Left kidney (tissue), 8 donors: ENCODE measurements at places on chromosomes 6 and 20. TPM values are rescaled to one million over a fixed set of nuclear protein-coding genes. Genes with fewer than 3 reads are reported as not detected.
A peak's percentile ranks its signal among the peaks of the same experiment; 100 is the strongest.

- DNase-seq: no peak
Measured at GRCh38 chr6:114833211-114833610, 490.4 kb upstream of the HS3ST5 start.

- DNase-seq: no peak
Measured at GRCh38 chr6:121652726-121653623, 217.5 kb downstream of the GJA1 start.

DNA sequence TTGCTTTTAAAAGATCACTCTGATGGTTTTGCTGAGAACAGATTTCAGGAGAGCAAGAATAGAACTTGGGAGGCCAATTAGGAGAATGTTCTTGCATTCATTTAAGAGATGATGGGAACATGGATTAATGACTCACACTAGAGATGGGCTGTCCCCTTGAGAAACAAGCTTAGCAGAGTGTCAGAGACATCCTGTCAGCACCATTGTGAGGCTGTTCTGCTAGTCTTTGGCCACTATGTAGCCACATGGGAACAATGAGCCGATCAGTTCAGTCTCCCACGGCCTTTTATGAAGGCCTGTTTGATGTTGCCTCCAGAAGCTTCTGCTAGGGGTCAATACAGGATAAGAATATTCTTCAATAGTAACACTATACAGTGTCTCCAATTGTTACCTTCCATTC, 113.0 kb upstream of the EYA4 start:
- DNase-seq: no peak

DNA sequence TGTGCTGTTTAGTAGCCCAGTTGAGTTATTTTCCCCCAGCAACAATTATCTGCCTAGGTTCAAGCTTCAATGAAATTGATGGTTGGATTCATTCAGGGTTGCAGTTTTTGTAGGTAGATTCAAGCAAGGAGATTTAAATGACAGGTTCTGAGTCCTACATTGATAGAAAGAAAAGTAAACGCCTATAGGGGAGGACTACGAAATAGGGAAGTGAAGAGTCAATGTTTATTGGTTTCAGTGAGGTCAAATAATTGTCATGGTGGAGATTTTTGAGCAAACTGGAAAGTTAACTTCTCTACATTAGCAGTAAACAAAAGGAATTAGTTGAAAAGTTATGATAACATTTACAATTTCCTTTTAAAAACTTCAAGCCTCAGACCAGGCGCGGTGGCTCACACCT, 734 bp upstream of the WFDC13 start:
- no peak for DNase-seq

DNA sequence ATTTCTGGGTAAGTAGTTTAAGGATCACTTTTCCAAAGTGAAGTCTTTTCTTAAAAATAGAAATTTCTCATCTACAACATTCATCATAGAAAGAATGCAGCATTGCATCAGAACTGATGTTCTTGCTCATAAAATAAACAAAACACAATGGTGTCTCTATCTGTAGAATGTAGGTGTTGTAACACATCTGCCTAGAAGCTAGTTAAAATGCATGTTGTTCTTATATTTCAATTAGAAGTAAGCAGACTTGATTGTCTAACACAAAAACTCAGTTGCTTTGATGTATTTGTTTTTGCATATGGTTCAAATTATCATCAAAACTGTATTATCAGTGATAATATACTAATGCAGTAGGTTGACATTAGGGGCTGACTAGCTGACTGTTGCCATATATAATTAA, 654.7 kb upstream of the FLRT3 start:
- DNase-seq: no peak

PSMG4 gene
- 21.7 TPM for polyA plus RNA-seq

DNA sequence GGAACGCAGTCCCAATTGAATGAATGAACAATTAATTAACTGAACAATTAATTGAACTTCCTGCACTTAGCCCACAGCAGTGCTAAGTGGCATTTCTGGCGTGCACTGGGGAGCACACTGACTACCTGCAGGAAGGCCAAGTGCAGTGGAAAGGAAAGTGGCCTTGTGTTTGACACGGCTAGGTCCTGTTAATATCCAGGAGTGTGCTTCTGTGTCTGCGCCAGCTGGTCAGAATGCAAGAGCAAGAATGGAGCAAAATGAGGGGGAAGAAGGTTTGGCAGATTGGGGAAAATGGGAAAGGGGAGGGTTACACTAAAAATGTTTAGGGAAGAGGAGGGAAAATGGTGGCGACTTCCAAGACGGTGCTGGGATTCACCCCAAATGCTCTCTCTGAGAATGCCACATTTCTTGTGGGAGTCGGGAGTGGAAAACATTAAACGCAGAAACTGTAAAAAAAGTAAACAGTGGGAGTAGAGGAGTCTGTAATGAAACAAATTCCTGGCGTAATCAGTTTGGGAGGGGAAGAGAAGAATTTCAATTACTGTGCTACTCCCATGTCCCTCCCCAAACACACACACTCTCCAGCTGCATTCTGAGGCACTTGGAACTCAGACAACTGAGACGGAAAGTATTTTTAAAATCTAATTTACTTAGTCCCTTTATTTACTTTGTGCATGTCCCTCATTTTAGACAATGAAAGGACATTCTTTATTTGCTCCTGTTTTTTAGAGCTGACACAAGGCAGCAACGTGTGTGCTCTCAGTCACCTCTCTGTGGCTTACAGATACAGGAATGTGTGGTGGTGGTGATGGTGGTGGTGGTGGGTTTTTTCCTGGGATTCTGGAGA, 64.1 kb downstream of the CLIC5 start:
- peak; percentile 82 for DNase-seq

DNA sequence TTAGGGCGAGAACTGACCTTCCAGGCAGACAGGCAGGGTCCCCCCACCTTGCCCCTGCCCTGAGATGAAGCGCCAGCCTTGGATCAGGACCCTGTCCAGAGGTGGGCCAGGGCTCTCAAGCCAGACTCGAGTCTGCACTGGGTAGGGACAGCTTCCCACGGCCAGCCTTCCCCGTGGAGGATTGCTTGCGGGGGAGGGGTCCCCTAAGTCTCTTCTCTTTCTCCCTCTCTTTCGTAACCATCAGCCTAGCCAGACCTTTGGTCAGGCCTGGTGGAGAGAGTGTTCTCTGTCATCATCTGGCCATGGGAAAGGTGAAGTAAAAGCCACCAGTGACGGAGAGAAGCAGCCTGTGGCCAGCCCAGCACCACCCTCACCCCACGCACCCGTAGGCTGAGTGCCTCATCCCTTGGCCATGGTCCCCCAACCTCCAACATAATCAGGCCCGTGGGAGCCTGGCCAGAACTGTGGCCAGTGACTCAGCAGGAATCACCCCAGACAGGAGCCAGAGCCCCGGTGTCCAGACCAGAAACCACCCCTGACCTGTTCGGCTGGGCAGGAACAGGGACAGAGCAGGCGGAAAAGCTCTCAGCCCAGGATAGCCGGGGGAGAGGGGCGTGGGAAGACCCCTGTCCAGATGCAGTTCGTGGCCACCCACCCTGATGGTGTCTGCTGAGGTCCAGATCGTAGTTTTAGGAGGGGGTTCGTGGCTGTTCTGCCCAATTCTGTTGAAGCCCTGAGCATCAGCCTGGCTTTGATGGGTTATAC, 47.1 kb downstream of the SNAI1 start:
- no peak for DNase-seq

GRCh38 chr6:159089443-159089842, 44.7 kb upstream of the TAGAP start:
- no peak for DNase-seq

GRCh38 chr20:36118371-36118770, 36.2 kb upstream of the EPB41L1 start:
- DNase-seq: no peak

GRCh38 chr20:23349338-23350195, 1.0 kb upstream of the NXT1 start:
- peak; percentile 79 for DNase-seq

DNA sequence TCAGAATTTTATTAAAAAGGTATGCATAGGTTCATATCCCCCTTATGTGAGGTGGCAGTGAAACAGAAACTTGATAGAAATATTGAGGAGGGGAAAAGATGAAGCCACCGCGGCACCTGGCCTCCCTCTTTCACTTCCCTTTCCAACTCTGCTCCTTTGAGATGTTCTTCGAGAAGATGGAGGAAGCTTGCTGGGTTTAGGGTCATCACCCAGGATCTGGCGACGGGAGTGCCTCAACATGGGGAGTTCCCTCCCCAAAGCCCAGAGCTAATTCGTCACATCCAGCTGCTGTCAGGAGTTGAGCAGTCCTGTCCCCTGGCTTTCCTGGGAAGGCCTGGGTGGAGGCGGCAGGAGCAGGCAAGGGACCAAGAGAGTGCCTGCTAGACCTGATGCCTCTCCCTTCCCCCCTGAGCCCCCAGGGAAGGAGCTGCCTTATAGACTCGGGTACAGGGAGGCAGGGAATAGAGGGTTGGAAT, 29.1 kb downstream of the RREB1 start:
- DNase-seq: no peak

GRCh38 chr6:144153260-144153659, 2.9 kb downstream of the STX11 start:
- no peak for DNase-seq

DEFB124 gene
- 0.48 TPM for polyA plus RNA-seq

ADGRG6 gene
- 35.6 TPM for polyA plus RNA-seq

GRCh38 chr6:82739303-82739702, 326.3 kb downstream of the UBE3D start:
- DNase-seq: no peak

- DNase-seq: no peak
Measured at GRCh38 chr6:125046107-125046925, 84.1 kb downstream of the RNF217 start.

ADTRP gene
- 1.2 TPM for polyA plus RNA-seq

DNA sequence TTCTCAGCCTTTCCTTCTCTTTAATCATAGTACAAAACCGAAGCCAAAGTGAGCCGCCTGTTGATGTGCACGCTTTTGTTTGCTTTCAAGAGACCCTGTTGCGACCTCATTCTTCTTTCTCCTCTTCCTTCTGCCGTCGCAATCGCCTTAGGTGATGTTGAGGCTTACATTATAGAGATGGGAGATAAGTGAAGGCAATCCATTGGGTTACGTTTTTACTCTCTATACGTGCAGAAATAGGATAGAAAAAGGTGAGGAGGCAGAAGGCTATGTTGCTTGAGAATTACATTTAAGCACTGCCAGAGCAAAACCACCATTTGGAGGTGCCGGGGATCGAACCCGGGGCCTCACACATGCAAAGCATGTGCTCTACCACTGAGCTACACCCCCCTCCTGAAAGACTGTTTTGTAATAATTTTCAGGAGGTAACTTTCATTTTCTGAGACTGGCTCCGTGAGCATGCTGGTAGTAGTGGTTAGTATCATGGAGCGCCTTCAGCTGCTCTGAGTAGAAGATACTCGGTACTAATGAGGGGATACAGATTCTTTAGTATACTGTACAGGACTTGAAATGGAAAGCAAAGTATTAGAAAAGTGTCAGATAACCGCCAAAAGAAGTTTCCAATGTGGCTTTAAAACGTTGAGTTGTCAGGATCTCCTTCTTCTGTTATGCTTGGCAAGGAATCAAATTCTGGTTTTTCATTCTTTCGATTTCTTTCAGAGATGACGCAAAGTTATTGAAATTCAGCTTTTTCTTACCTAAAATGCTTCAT, 165.6 kb downstream of the TRIM27 start:
- no peak for DNase-seq

C20orf202 gene
- 0.43 TPM for polyA plus RNA-seq

- DNase-seq: no peak
Measured at GRCh38 chr20:51651921-51652549, 109.5 kb upstream of the NFATC2 start.

FOXQ1 gene
- 10.9 TPM for polyA plus RNA-seq

DNA sequence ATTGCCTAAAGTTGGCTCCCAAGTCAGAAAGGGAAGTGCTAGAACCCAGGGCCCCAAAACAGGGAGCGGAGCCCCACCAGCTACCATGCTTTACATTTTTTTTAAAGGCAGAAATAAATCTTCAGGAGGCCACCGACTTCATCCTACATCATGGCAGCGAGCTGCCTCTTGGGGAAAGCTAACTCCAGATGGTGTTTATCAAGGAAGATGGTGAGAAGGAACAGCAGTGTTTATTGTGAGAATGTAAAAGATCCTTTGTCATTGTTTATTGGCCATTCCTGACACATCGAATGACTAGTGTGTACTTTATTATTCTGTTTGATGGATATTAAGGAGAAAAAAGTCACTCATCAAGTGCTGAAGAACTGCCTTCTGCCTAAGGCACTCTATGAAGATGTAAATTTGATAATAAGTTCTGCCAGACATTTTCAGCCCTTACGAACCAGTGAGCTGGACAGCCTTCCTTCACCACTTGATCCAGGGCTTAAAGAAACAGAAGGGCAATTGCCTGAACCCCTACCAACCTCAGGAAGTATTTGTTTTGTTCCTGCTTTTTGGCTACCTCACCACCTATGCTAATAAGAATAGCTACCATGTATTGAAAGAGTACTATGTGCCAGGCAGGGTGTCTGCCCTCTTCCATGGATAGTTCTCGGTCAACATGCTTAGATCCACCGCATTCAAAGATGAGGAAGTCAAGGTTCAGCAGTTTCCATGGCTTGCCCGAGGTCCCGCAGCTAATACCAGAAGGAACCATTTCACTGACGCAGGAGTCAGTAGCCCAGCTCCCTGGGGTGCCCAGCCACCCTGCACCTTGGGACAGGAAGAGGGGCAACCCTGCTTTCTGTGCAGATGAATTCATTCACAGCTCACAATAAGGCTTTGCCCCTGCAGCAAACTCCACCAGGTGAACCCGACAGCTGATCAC, 194.7 kb upstream of the RREB1 start:
- peak; percentile 57 for DNase-seq

WFDC10B gene
- not detected for polyA plus RNA-seq

DNA sequence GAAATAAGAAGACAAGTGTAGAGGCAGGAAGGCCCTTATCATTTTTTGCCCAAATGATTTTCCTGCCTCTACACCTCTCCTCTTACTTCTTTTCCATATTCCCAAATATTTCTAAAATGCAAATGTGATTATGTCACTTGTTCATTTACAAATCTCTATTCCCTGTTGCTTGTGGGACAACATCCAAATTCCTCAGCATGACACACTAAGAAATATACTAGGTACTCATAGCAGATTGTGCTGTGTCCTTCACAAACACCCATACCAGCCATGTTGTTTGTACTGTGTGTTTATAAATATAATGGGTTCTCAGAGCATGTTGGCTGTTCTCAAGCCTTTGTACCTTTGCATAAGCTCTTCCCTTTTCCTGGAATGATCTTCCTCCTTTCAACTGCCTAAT, 17.7 kb upstream of the FYN start:
- DNase-seq: no peak

GRCh38 chr20:19886661-19887288, 128.7 kb downstream of the RIN2 start:
- no peak for DNase-seq

- no peak for DNase-seq
Measured at GRCh38 chr20:32040142-32040953, 11.7 kb upstream of the HCK start.

GRCh38 chr6:157456524-157456829, 75.5 kb downstream of the ZDHHC14 start:
- no peak for DNase-seq

TFAP2C gene
- polyA plus RNA-seq: 1.1 TPM

DNA sequence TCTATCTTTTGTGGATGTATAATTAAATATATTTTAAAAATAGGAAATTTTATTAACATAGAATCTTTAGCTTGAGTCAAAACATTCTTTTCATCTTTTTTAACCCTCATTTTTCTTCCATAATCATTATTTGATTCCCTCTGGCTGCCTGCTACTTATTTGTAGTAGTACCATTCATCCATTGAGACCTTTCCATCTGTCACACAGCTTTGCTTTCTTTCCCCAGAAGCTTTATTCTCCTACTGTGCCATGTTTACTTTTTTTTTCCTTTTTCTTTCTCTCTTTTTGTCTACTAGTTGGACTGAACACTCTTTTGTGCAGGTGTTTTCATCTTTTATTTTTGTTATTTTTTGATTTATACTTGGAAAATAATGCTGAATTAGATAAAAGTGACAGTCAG, 522.6 kb upstream of the MMS22L start:
- no peak for DNase-seq
